Stimulated activated CD8-positive, alpha-beta memory T cell treated with anti-CD3 and anti-CD28 coated beads, Interleukin-4, amount 100 ng/mL, for 4 hours (primary cell): ENCODE measurements at places on chromosomes 1 and 21.

- DNase-seq = no peak
Observed at GRCh38 chr21:32951041-32951440, 74.7 kb upstream of the OLIG2 start.

DNA sequence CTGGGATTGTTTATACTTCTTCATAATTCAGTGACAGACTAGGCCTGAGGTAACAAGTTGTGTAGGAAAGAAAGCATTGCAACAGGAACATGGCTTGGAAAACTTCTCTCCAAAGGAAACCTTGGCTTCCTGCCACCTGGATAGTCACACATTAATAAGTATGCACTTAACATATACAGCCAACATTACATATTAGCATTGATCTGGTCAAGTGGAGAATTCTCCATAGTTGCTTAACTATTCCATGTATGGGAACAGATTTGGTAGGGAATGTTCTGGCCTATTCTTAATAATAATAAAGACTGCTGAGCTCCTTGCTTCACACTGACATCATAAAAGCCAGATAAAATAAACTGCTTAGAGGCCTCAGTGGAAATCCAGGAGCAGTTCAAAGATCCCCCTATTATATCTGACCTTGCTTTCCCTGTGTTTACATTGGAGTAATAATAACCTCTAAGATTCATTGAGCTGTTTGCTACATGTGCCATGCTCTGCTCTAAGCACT is 27.2 kb upstream of the NFIA start:
- DNase-seq = no peak

DNA sequence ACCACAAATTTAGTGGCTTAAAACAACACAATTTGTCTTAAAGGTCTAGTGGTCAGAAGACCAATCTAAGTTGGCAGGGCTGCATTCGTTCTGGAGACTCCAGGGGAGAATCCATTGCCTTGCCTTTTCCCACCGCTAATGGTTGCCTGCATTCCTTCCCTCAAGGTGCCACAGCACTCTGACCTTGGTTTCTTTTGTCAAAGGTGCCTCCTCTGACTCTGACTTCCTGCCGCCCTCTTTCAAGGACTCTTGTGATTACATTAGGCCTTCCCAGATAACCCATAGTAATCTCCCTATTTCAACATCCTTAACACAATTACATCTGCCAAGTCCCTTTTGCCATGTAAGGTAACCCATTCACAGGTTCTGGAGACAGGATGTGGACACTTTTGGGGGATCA is 145.3 kb downstream of the S1PR1 start:
- no peak for DNase-seq

- DNase-seq = no peak
Observed at GRCh38 chr1:53390261-53390660, 62.4 kb upstream of the LRP8 start.

GRCh38 chr1:235417086-235417697 is 50.0 kb downstream of the TBCE start:
- peak; percentile 46 for DNase-seq

DNA sequence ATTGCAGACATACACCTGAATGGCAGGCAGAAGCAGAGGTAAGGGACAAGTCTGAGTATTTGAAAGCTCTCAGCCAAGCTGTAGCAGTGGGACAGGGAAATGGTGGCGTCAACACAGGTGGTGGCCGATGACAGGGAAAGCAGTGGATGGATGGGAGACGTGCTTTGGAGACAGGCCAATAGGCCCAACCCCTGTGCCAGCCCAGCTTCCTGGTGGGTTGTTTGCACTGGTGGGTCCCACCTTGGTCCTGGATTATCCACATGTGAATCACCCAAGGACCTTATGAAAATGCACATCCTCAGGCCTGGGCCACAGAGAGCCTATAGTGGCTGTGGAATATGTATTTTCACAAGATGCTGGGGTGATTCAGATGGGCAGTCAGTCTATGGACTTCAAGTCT is 203.7 kb upstream of the VAMP3 start:
- DNase-seq = no peak

- no peak for DNase-seq
Observed at GRCh38 chr1:30068787-30069472, 654.5 kb downstream of the MATN1 start.

- DNase-seq = no peak
Observed at GRCh38 chr1:201999625-202000238, 10.7 kb upstream of the ELF3 start.

DNA sequence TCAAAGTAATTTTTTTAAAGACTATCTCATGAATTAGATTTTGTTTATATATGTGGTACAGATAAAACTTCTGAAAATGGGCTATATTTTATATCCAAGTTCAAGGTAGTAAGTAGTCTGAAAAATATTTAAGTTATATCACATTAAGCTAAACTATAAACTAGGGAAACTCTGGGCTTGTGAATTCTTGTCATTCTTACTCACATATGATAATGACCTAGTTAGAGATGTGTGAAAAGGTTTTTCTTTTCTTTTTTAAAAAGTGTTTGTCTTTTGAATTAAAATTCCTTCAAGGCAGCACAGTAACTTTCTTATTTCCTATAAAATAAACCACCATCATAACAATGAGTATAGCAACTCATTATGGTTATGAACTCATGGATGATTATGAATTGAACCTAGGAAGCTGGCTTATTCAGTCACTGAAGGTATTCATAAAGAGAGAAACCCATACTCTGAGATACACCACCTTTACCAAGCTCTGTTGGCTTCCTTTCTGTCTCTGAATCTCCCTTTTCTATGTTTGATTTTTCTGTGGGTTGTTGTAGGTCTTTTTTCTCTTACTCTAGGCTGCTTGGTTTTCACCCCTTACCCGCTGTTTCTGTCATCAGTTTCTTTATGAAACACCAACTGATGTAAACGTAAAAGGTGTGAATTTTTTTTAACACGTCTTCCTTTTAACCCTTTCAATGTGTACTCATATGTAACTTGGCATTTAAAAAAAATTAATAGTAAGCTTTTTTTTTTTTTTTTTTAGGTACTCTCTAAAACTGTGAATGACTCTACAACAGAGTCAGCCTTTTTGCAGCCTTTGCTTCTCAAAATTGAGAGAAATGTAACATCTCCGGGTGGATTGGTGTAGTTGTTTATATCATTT is 25.2 kb downstream of the IL12RB2 start:
- DNase-seq = no peak

GRCh38 chr1:116721451-116722007 is 32.7 kb upstream of the CD2 start:
- no peak for DNase-seq
